ENCODE measurements at places on chromosomes 5 and 9. TPM values are rescaled to one million over a fixed set of nuclear protein-coding genes. Genes with fewer than 3 reads are reported as not detected.

The SPINK6 gene
- not detected for polyA plus RNA-seq

The NSG2 gene
- not detected for polyA plus RNA-seq

DNA sequence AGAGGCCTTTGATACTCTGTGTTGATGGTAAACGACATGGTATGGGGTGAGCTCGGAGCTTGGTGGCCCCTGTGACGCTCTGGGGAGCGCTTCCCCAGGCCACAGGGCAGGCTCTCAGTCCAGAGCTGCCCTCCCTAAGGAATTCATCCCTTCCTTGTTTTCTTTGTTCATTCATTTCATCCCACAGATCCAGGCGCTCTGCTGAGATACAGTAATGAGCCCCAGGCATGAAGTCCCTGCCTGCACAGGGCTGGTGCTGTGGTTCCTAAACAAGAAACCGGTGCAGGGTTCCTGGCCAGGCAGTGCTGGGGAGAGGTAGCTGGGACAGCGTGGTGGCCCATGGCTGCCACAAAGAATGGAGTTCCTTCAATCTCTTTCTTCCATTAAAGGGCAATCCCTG is 14.4 kb downstream of the NEK6 start:
- no peak for DNase-seq

GRCh38 chr5:168334695-168335094 is 43.2 kb downstream of the WWC1 start:
- DNase-seq = no peak

The MYORG gene
- polyA plus RNA-seq = 0.24 TPM

DNA sequence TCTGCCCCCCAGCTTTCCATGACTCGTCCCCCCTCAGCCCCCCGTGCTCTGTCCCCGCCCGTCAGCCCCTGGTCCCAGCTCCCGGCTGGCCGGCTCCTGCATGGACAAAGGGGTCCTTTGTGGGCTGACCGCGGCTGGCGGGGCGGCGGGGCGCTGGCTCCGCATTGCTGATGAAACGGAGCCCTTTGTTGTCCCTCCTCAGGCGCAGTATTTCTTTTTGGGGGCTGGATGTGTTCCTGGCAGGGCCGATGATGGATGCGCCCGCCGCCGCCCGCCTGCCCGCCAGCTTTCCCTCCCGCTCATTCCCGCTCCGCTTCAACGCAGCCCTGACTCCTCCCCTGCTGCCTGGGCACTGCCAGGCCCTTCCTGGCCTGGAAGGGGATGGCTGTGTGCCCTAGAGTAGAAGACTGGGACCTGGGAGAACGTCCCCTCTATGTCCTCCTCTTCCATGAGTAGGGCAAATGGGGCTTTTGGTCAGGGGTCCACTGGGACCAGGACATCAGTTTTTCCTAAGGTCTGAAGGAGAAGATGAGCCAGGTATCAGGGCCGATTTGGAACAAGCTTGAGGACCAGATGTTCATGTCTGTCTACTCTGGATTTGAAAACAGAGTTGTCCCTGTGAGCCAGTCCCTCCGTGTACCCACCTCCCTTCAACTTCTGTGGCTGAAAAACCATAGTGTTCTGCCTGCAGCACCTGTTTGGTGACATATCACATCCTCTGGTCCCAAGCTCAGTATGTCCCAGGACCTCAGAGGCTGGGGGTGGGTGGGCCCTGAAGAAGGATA is 29.0 kb downstream of the CXXC5 start:
- DNase-seq = no peak

The ADAMTS12 gene
- 12.3 TPM for polyA plus RNA-seq

The MEIKIN gene
- not detected for polyA plus RNA-seq

- DNase-seq = no peak
Observed at GRCh38 chr9:111598733-111599091, 735 bp downstream of the PTGR1 start.

GRCh38 chr5:171975877-171976667 is 30.4 kb downstream of the FBXW11 start:
- DNase-seq = no peak

The TAF11L3 gene
- not detected for polyA plus RNA-seq

The TERT gene
- 4.3 TPM for polyA plus RNA-seq

The PCDHGB3 gene
- not detected for polyA plus RNA-seq

DNA sequence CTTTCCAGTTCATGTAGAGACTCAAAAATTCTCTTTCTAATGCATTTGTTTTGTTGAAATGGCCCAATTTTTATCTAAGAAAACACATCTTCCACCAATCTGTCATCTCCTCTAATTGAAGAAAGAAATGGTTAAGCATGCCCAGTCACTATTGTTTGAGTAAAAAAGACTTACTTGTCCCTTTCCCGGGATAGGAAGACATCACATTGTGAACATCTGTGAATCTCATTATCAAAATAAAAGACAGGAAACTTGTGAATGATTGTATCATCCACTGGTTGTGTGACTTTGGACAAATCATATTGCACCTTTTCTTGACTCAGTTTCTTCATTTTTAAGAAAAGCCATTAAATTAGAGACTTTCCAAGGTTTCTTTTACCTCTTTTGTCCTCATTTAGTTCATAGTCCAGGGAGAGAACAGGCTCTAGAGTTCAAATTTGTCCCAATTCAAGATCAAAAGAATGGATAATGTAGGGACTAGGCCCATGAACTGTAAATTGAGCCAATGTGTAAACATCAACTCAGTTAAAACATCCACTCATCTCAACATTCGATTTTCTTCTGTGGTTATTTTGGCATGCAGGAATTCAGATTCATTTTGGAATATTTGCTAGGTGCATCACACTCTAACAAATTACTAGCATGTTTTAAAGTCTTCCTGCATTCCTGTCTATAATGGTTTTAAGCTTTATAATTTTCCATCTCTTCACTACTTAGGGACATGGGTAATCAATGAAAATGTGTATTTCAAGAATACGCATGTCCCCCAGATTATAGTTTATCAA is 838.0 kb upstream of the WWC1 start:
- DNase-seq = no peak

- no peak for DNase-seq
Observed at GRCh38 chr5:139524940-139525585, 36.1 kb upstream of the UBE2D2 start.

DNA sequence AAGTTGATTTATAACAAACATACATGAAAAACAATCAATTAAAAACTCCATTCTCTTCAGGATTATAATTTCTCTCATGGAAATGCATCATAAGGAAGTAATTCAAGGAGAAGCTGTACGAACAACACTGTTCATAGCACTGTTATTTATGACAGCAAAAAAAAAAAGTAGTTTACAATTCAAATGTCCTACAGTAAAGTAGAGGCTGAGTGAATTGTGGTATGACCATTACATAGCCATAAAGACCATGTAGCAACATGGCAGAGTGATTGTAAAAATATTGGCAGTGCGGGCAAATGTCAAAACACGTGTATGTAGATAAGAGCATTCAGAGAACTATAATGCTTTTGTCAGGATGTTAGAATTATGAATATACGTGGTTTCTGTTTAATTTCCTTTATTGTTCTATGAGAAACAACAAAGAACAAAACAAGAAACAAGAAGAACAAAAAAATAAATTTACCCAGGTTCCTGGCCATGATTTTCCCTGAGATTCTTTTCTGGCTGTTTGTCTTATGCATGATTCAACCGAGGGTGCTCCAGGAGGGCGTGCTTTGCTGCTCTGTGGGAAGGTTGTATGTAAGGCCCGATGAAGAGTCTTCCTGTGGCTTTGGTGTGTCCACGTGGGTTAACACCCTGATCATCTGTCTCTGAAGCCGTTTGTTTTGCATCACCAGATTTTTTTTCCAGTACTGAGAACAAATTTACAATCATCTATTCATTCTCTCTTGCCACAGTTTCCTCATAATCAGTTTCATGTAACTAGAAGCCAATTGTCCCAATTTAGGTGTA is 28.8 kb downstream of the GCNT4 start:
- no peak for DNase-seq

DNA sequence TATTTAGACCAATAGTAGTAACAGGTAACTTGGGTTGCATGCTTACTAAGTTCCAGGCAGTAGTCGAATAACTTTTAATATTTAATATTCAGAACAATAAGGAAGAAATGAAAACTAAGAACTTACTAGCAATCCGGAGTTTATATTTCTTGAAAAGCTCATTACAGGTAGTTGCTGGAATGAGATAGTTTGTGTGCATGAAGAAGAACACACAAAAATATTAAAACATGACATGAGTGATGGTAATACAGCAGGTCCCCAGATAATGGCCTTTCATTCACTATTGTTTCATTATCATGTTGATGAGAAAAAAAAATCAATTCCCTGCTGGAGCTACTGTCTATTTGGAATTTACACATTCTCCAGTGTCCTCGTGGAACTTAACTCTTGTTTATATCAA is 44.7 kb downstream of the EXOSC2 start:
- DNase-seq = no peak

GRCh38 chr9:93114984-93115335 is 18.9 kb downstream of the CARD19 start:
- no peak for DNase-seq

DNA sequence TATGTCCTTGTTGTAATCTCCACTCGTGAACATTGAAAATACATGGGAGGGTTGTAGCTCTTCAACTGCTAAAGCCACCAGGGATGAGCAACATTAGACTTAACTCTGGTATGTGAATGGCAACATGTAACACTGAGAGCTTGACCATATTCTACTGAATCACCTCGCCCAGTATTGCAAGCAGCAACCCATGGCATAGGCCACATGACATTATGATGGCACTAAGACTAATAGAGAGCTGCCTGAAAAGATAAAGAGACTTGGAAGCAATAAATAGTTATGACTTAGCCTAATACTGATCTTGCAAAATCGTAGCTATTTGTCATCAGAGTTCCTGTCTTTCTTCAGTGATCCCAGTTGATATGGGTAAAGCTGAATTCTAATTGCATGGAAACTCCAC is 108.4 kb upstream of the NREP start:
- DNase-seq = no peak

The MZB1 gene
- 385 TPM for polyA plus RNA-seq

The CCDC152 gene
- polyA plus RNA-seq = 22.7 TPM

GRCh38 chr5:2522372-2522771 is 229.1 kb downstream of the IRX2 start:
- DNase-seq = no peak

The PLPPR1 gene
- not detected for polyA plus RNA-seq

- no peak for DNase-seq
Observed at GRCh38 chr9:127880143-127880542, 2.7 kb upstream of the AK1 start.

The SWI5 gene
- 31.4 TPM for polyA plus RNA-seq

The IL3 gene
- polyA plus RNA-seq = not detected

GRCh38 chr9:134486143-134486591 is 155.4 kb upstream of the COL5A1 start:
- DNase-seq = no peak

DNA sequence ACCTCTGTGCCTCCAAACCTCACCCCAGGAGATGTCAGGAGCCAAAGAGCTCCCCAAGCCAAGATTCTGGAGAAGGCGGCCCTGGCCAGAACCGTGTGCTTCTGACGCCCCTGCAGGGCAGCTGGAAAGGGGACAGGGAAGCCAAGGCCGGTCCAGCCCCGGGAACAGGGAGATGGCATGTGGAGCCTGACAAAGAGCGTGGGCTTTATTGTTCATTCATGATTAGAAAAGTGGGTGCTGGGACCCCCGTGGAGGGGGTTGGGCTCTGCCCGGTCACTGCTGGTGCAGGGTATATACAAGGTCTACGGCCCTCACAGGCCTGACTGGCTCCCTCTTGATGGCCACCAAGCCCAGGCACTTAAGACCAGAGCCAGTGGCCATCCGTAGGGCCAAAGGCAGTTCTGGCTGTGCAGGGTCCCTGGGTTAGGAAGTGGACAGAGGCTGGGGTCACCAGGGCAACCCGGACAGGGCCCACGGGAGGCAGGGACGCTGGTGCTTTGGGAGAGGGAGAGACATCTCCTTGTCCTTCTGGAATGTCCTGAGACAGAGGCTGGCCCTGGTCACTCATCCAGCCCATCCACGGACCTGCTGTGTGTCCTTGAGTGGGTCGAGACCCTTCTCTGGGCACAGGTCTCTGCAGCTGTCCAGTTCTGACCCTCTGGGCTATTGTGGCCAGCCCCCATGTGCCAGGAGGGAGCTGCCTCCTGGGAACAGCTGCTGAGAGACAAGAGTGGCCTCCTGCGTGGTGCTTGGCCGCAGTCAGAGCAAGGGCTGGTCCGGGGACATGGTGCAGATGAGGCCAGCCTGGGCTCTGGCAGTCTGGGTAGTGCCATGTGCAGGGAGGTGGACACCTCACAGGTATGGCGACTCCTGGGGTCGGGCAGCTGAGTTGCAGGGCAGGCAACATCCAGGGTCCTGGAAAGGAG is 12.5 kb downstream of the NINJ1 start:
- DNase-seq = no peak

- DNase-seq = no peak
Observed at GRCh38 chr5:73280821-73281746, 108.1 kb downstream of the TMEM174 start.

GRCh38 chr5:73947906-73948640 is 322.1 kb downstream of the ARHGEF28 start:
- DNase-seq = no peak

DNA sequence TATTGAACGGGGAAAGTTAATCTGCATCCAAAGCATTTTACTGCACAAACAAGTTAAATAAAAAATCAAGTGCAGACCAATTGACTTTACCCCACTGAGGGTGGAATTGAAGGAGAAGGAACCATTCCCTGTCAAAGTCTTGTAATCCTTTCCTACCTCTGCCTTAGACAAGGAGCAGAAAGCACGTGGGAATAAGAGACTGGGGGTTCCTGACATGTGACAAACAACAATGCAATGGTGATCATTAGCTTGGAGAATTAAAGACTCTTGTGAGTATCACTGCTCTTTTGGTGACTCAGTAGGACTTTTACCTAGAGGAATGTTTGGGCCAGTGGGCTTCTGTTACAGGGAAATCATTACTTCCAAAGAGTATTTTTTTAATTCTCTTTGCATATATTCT is 779.5 kb downstream of the TLR4 start:
- DNase-seq = no peak

DNA sequence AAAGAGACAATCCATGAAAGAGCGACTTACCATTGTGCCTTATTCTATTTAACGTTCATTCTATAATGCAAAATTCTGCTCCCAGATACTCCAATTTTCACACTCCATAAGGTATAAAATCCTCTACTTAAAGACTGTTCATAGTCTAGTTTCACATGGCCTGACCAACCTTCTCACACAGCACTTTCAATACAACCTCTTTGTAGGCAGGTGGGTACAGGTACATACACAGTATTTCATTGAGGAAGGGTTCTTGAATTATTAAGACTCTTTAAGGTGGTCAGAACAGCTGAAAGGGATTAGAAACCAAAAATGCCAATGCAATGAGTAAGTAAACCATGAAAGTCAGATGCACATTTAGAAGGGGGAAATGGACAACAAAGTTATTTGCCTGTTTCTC is 352.0 kb downstream of the PARP8 start:
- no peak for DNase-seq

DNA sequence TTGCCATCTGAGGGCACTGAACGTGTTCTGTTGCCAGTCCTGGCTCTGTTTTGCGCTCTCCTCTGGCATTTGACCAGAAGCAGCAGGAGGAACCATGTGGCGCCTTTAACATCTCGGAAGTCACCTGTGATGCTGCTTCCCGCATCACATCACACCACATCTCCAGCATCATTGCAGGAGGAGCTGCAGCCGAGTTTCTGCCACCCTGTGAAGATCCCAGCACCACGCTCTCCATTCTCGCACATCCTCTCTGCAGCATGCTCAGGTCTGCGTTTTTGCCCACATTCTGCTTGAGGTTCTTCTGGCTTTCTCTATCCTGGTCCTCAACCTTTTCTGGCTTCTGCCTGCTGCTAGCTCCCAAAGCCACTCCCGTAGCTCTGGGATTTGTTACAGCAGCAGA is 11.0 kb upstream of the IRX4 start:
- DNase-seq = no peak

All from GM12878 (cell line).